ENCODE measurements at places on chromosomes 2 and 18.
A peak's percentile ranks its signal among the peaks of the same experiment; 100 is the strongest.

- DNase-seq: no peak
Measured at GRCh38 chr2:164954186-164954585, 1.1 kb downstream of the SLC38A11 start.

DNA sequence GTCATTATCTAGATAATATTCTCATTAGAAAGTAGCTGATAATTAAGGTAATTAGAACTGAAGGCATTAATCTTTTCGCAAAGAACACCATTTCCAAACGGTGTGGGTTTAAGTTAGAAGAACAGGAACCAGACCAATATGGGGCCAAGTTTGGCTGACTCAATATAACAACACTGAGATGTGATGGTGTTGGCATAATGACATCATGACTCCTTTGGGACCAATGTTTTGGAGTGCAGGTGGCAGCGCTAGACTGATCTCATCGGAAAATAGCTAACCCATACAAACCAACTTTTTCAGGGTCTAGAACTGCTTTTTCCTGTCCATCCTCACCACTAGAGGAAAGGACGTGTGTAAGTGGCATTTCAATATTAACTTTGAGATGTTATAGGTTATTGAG lies 1171.7 kb upstream of the ZEB2 start:
- DNase-seq: no peak

DNA sequence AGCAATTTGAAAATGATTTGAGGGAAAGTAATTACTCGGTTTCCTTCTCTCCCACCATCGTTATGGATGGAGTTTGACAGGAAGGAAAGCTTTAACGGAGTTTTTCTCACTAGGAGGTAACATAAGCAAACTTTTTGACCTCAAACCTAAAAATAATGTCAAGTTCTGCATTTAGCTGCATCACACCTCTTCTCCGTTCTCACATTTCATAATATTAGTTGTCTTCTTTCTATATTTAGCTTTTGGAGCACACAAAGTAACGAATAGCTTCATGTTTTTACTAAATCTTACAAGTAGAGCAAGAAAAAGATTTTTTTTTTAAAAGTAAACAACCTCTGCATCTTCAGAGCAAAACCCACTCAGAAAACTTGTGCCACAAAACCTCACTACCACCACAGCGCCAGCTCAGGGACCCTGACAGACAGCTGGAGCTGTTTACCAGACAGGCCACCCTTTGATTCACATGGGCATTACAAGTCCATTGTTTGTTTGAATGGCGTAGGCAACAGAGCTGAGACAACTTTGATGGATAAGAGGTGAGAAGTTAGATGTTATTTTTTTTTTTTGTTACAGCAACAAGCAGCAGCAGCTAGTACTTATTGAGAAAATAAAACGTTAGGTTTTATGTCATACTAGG lies 21.9 kb upstream of the ICOS start:
- peak; percentile 18 for DNase-seq

GRCh38 chr2:216880509-216881184 lies 20.8 kb upstream of the TNP1 start:
- DNase-seq: no peak

DNA sequence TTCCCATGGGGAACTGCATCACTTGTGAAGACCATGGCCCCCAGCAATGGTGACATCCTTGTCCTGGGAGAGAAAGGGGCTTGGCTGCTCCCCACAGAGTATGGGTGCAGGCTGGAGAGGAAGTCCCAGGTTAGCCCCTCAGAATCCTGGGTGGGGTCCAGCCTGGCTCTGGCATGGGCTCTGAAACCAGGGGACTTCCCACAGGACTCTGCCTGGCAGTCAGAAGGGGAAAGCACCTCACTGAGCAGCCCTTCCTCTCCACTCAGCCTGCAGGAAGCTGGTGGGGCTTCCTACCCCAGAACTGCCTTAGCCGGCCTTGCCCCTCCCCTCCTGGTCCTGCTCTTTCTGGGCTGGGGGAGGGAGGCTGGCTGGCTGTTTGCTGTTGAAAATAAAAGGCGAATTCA lies 3.7 kb downstream of the NEURL3 start:
- peak; percentile 66 for DNase-seq

All from GM20000 (cell line).